ENCODE measurements at places on chromosomes 5 and 9. TPM values are rescaled to one million over a fixed set of nuclear protein-coding genes. Genes with fewer than 3 reads are reported as not detected.

Gene PCDHGA10
- total RNA-seq = 0.05 TPM

Gene B4GALT1
- 42.8 TPM for total RNA-seq

Gene PCDHGB5
- total RNA-seq = 0.12 TPM

- peaks cover 15% of the 10 kb centered on the region for H3K4me1 ChIP-seq
- no peaks in the 10 kb centered on the region for H3K36me3 ChIP-seq
- no peak for DNase-seq
Observed at GRCh38 chr9:29208670-29209069, 1635.4 kb upstream of the C9orf72 start.

- H3K27ac ChIP-seq = no peak overlapping the region
- DNase-seq = no peak
- H3K27me3 ChIP-seq = peaks cover 2% of the 10 kb centered on the region
- no peaks in the 10 kb centered on the region for H3K4me1 ChIP-seq
- peaks cover 1% of the 10 kb centered on the region for H3K36me3 ChIP-seq
Observed at GRCh38 chr9:3898461-3899218, 372.8 kb upstream of the RFX3 start.

GRCh38 chr5:14309878-14310531 lies 166.9 kb downstream of the TRIO start:
- H3K4me3 ChIP-seq = no peak overlapping the region
- H3K4me1 ChIP-seq = no peaks in the 10 kb centered on the region
- no peaks in the 10 kb centered on the region for H3K36me3 ChIP-seq
- no peak for DNase-seq

DNA sequence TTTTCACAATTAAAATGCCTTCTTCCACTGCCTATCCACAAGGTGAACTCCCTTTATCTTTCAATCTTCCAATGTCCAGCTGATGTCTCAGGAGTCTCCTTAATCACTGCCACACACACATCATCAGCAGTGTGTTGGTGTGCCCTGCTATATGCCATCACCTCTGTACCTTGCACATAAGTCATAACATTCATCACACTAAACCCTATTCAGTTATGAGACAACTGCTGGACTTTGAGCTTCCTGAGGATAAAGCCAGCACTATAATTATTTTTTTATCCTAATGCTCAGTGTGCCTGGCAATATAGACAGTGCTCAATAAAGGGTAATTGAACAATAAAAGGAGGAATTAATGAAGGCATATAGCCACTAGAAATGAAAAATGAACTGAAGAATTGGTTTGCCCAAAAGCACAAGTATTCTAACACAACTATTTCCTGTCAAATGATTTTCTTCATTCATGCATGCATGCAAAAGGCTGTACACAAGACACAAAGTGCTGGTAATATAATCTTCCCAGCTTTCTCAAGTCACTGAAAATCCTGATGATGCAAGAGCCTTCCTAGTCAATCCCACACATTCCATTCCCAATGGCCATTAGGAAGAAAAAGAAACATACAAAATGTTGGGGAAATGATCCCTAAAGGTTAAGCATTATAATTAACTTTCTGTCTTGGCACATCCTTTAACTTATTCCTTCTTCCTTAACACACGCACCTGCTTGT lies 32.4 kb downstream of the LPAR1 start:
- no peak for DNase-seq
- H3K4me3 ChIP-seq = no peak overlapping the region
- H3K27ac ChIP-seq = no peak overlapping the region
- H3K4me1 ChIP-seq = no peaks in the 10 kb centered on the region

DNA sequence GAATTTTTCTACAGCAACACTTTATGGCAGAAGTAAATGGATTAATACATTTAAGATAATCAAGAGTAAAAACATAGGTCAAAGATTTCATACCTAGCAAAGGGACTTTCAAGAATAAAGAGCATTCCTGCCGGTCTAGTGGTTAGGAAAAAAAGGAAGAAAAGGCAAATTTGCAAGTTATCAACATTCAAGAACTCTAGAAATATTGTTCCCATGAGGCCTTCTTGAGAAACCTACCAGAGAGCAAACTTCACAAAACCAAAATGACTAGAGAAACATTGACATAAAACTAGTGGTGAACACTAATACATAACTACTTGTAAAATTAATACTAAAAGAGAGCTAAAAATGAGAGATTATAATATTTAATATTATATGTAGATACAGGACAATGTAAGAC lies 320.2 kb upstream of the RGMB start:
- no peaks in the 10 kb centered on the region for H3K27me3 ChIP-seq
- H3K36me3 ChIP-seq = no peaks in the 10 kb centered on the region
- no peak overlapping the region for H3K27ac ChIP-seq
- no peak for DNase-seq
- no peaks in the 10 kb centered on the region for H3K4me1 ChIP-seq

DNA sequence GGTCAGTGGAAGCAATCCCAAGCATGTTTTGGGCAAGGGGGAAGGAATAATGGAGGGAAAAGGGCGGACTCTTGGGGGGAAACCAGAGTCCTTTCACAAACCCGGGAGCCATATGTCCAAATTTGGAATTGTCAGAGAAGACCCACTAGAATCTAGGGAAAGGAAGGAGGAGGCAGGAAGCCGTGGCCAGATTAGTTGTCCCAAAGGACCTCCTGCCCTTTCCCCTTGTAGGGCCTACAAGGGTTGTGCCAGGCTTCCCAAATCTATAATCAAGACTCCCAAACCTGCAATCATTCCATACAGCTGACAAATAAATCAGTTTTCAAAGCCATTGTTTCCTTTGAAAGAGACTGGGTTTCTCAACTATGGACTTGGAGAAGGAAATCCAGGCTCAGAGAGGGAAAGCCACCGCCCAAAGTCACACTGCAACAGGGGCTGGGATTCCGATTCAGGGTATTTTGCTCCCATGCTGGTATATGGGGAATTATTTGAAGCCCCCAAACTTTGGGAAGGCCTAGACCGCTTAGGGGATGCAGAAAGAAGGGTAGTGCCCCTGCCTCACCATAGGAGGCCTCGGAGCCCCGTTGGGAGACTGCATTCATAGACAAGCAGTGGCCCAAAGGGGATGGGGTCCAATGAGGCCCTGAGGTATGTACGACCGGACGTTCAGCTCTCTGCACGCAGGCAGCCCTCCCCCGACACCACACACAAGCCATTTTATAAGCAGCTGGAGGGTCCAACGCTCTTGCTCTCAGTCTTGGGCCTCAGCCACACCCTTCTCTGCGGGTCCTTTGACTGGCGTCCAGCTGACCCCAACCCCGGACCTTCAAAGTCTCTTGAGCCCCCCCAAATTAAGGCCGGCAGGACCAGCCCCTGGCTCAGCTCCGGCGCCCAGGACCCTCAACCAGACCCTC lies 815 bp downstream of the ANXA6 start:
- H3K27me3 ChIP-seq = no peaks in the 10 kb centered on the region
- peak overlapping the region; percentile 92 for H3K4me3 ChIP-seq
- peaks cover 5% of the 10 kb centered on the region for H3K36me3 ChIP-seq
- DNase-seq = peak; percentile 57
- peaks cover 65% of the 10 kb centered on the region for H3K4me1 ChIP-seq

- no peak overlapping the region for H3K27ac ChIP-seq
- DNase-seq = no peak
- no peaks in the 10 kb centered on the region for H3K27me3 ChIP-seq
- H3K4me3 ChIP-seq = no peak overlapping the region
- H3K36me3 ChIP-seq = no peaks in the 10 kb centered on the region
Observed at GRCh38 chr5:31935496-31936369, 238.4 kb downstream of the GOLPH3 start.

DNA sequence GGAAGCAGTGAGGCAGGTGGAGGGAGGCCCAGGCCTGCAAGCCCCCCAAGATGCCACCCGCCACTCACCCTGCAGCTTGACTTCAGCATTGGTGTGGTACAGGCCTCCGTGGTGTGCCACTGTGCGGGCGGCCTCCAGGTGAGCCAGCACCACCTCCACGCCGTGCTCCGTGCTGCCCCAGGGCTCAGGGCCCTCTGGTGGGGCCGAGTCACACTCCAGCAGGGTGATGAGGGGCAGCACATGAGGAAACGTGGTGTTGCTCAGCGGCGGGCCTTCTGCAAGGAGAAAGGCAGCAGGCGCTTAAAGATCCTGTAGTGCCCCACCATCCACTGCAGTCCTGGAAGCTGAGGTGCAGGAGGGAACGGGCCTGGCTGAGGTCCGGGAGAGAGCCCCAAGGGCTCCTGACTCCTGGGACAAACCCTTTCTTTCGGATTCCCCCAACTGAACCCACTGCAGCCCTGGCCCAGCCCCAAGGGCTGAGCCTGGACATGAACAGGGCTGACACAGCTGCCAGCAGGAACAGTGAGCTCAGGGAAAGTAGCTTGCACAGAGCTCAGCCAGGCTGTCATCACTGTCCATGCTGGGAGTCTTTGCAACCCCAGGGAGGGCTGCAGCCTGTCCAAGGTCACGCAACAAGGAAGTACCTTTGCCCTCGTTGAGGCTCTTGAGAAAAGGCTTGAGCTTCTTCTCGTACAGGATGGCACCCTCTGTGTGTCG lies 4.7 kb upstream of the TOR2A start:
- DNase-seq = no peak
- H3K4me1 ChIP-seq = peaks cover 4% of the 10 kb centered on the region
- no peak overlapping the region for H3K4me3 ChIP-seq
- H3K27me3 ChIP-seq = no peaks in the 10 kb centered on the region
- H3K36me3 ChIP-seq = peaks cover 8% of the 10 kb centered on the region
- no peak overlapping the region for H3K27ac ChIP-seq

- H3K27ac ChIP-seq = no peak overlapping the region
- H3K4me1 ChIP-seq = no peaks in the 10 kb centered on the region
- H3K27me3 ChIP-seq = no peaks in the 10 kb centered on the region
- no peaks in the 10 kb centered on the region for H3K36me3 ChIP-seq
- no peak for DNase-seq
- H3K4me3 ChIP-seq = no peak overlapping the region
Observed at GRCh38 chr5:89917112-89917511, 492.4 kb downstream of the CETN3 start.

Measured in activated naive CD4-positive, alpha-beta T cell treated with anti-CD3 and anti-CD28 coated beads for 36 hours (primary cell).